ENCODE measurements at places on chromosomes 5 and 9.

GRCh38 chr9:19429595-19429994 lies 20.8 kb downstream of the ACER2 start:
- DNase-seq: no peak

GRCh38 chr9:112396416-112396815 lies 16.5 kb downstream of the HSDL2 start:
- DNase-seq: no peak

DNA sequence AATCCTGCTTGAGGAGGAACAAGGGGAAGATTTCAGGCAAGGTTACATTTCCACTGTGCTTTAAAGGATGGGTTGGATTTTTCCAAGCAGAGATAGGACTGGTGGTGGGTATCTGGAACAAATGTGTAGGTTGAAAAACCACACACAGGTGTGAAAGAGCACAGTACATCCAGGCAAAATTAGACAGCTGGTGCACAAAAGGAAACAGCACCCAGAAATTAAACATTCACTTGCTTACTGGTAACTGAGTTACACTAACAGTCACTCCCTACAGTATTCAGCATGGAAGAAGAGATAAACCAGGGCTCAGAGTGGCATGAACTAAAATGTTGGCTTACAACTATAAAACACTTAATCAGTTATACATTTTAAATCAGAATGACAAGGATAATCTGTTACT lies 81.5 kb upstream of the RASEF start:
- DNase-seq: no peak

GRCh38 chr5:13248253-13248652 lies 696.2 kb downstream of the DNAH5 start:
- DNase-seq: no peak
